ENCODE measurements at places on chromosomes 2 and 18. TPM values are rescaled to one million over a fixed set of nuclear protein-coding genes. Genes with fewer than 3 reads are reported as not detected.

DNA sequence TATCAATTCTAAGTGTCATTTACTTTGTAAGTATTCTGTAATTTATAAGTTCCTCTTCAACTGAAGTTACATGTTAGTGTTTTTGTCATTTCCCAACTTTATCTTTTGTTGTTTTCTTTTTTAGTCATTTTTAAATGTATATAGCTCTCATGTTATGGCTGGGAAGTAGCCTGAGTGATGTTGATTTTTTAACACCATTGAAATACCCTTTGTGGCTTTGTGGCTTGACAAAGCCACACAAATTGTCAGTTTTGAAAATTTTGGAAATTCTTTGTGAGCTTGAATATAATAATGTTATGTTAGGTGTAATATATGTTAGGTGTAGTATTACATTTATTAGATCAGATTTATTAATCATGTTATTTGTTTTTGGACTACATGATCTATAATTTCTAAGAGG, 16.7 kb downstream of the DNAJC10 start:
- no peak for DNase-seq

DNA sequence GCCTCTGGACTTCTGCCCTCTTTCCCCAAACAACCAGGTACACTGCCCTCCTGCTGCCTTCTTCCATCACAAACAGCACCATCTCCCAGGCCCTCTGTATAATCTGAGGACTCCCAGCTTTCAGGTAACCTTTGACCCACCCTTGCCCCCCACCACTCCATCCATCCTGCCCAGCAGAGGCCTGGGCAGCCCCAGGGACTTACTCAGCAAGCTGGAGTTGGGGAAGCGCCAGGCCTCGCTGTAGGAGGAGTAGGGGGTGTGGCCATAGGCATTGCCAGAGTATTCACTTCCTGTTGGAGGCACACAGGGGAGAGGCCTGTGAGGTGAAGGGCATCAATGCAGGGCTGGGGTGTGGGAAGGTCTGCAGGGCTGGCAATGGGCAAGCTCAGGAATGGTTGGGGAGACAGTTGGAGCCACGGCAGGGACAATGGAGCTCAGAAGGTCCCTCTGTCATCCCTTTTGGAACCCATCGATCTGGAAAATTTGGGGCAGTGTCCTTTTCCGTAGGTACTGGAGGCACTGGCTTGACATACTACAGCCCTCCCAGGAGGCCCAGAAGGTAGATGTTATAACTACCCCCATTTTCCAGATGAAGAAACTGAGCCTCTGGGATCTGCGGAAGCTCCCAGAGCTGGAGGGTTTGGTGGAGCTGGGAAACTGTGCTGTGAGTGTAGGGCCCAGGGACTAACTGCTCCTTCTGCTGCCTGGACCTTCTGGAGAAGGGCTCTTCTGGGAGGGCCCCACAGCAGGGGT, 46.3 kb downstream of the PSD4 start:
- DNase-seq, result no peak

DNA sequence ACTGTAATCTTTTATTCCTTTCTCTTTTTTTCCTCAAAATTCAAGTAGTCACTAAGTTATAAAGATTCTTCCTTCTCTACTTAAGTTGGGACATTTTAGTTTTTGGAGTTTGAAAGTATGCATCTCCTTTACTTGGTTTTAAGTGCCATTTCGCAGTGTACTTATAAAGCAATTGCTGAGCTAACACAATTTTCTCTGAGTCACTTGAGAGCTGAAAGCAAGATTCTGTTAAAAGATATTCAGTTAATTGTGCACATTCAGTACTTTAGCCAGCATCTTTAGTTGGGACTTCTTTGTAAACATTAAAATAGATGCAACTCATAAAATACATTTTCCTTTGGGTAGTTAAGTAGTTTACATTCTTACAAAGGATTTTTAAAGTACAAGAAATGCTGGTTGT, 136.0 kb downstream of the GFPT1 start:
- DNase-seq, result no peak

GRCh38 chr2:237324405-237324831, 89.5 kb downstream of the COL6A3 start:
- DNase-seq, result no peak

GRCh38 chr2:133433455-133434451, 134.5 kb downstream of the NCKAP5 start:
- DNase-seq, result no peak

DNA sequence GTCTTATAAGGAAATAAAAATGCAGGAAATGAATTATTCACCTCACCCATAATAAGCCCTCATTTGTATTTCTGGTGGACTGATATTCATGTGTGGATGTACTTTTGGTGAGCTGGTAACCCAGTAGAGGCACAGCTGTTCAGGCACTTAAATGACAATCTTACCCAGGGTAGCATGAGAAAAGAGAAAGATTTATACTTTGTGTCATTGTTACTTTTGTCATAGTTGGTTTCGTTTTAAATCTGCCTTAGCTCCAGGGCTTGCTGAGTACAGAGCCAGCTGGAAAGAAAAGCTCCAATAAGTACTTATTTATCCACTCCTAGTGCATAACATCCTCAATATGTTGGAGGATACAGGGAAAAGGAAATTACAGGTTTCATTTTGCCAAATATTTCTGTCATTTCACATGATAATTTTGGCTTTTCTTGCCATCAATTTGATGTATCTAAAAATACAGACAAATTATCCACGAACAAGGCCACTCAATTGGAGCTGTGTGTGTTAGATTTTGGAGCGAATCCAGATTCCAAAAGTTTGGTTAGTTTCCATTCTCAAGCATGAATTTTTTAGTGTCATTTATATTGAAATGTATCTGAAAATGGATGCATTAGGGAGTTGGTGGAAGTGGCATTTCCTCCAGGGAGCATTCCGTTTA, 1276.1 kb upstream of the FAM98A start:
- DNase-seq, result no peak

GRCh38 chr2:96800061-96801004, 15.7 kb upstream of the CNNM3 start:
- DNase-seq, result no peak

DNA sequence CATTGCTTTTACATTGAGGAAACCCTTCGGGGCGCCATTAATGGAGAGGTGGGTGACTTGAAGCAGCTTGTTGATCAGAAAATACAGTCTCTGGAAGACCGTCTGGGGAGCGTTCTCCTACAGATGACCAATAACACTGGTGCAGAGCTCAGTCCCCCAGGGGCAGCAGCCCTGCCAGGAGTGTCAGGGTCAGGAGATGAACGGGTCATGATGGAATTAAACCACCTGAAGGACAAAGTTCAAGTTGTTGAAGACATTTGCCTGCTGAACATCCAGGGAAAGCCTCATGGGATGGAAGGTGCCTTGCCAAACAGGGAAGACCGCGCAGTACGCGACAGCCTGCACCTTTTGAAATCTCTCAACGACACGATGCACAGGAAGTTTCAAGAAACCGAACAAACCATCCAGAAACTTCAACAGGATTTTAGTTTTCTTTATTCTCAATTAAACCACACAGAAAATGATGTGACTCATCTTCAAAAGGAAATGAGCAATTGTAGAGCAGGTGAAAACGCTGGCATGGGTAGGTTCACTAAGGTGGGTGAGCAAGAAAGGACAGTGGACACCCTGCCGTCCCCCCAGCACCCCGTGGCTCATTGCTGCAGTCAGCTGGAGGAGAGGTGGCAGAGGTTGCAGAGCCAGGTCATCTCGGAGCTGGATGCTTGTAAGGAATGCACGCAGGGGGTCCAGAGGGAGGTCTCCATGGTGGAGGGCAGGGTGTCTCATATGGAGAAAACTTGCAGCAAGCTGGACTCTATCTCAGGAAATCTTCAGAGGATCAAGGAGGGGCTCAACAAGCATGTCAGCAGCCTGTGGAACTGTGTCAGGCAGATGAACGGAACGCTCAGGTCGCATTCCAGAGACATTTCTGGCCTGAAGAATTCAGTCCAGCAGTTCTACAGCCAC, 45.0 kb downstream of the EMILIN2 start:
- peak; percentile 8 for DNase-seq

Gene HADHA
- 93.8 TPM for total RNA-seq

Gene TWIST2
- total RNA-seq, result 28.1 TPM

Gene TCF23
- total RNA-seq, result 31.5 TPM
